CD14-positive monocyte (primary cell): ENCODE measurements at places on chromosomes 7 and 10.

GRCh38 chr10:24552346-24553016 lies 171.2 kb downstream of the ARHGAP21 start:
- no peak for DNase-seq

DNA sequence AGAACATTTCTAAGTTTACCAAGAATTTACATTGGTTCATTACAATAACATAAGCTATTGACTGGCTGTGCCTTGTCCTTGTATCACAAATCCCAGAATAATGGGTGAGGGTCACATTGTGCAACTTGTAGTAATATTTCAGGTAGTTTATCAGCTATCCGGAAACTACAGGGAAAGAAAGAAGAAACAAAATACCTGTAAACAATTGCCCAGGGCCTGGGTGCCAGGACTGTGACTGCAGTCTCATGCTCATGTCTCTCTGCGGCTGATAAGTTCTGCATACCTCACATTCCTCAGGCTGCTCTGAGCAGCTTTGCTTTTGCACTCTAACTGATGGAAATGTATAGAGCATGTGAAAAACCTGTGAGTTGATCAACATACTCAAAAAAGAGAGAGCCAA lies 131.8 kb upstream of the TRIM24 start:
- no peak for DNase-seq

GRCh38 chr10:77516575-77516974 lies 121.0 kb downstream of the KCNMA1 start:
- DNase-seq, result no peak

DNA sequence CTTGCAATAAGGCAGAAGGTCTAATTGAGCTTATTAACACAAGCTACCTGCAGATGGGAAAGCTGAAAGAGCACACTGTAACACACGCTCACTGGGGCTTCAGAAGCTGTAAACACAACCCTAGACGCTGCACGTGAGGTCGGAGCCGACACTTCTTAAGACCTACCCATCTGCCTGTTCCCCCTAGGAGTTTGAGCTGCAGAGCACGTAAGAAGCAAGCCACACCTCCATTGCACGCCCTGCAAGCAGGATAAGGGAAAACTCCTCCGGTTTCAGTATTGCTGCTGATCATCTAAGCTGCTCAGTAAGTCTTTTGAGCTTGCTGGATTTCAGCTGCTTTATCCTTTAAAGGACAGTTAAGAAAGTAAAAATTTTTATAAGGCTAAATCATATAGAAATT lies 244.0 kb upstream of the ZWINT start:
- DNase-seq, result no peak

DNA sequence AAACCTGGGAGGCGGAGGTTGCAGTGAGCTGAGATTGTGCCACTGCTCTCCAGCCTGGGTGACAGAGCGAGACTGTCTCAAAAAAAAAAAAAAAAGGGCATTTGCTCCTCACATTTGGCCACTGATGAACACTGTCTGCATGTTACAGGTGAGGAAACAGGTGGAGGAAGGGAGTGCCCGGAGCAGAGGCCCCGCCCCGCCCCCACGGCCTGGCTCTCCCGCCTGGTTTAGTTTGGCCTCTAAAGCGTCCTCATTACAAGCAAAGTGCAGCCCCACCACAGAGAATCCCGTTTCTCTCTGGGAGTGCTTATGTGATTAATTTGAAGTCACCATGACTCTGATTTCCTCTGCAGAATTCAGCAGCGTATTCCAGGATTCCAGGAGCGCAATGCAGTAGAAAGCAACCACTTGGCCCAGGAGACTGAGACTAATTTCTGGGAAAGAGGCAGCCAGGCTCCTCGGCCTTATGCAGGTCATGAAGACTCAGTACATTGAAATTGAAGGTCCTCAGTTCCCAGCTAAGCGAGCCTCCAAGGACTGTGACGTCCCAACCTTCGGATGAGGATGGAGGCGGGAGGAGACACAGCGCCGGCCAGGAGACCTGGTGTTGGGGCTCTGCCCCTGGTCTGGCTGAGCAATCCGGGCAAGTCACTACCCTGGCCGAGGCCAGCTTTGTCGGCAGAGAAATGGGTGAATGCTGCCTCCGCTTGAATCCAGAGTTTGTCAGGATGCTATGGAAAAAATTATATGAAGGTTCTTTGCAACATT lies 44.7 kb downstream of the RBM17 start:
- DNase-seq, result no peak

DNA sequence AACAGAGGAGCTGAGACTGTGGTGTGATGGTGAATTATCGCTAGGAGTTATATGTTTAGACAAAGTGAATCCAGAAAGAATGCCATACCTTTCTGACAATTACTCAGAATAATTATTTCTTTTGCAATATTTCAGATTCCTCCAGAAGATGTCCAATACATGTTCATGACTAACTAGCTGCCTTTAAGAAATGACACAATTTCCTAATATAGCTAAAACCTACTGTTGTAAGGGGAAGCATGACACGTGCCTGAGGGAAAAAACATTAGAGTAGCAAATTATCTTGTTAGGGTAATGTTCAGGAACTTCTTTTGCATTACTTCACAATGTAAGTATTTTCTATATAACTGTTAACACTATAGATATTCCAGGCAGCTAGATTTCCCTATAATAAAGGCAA lies 150.3 kb downstream of the COL28A1 start:
- no peak for DNase-seq

- DNase-seq, result no peak
Measured at GRCh38 chr10:125209591-125210355, 49.4 kb upstream of the CTBP2 start.

DNA sequence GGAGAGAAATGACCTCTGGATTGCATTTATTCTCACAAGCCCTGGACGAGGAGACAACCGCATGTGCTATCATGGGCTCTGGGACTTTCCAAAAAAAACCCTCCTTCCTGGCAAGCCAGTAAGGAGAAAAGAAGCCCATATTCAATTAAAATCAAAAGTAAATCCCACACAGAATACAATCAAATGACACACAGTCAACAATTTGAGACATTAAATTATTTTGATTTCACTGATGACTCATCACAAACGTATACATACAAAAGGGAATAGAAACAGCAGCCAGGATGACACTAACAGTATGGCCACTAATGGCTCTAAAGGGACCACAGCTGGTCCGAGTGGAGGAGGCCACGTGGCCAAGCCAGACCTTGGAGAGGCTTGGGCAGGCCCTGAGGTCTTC lies 24.9 kb downstream of the LRRC20 start:
- peak; percentile 76 for DNase-seq

GRCh38 chr7:44184873-44185446 lies 4.3 kb downstream of the GCK start:
- DNase-seq, result no peak

DNA sequence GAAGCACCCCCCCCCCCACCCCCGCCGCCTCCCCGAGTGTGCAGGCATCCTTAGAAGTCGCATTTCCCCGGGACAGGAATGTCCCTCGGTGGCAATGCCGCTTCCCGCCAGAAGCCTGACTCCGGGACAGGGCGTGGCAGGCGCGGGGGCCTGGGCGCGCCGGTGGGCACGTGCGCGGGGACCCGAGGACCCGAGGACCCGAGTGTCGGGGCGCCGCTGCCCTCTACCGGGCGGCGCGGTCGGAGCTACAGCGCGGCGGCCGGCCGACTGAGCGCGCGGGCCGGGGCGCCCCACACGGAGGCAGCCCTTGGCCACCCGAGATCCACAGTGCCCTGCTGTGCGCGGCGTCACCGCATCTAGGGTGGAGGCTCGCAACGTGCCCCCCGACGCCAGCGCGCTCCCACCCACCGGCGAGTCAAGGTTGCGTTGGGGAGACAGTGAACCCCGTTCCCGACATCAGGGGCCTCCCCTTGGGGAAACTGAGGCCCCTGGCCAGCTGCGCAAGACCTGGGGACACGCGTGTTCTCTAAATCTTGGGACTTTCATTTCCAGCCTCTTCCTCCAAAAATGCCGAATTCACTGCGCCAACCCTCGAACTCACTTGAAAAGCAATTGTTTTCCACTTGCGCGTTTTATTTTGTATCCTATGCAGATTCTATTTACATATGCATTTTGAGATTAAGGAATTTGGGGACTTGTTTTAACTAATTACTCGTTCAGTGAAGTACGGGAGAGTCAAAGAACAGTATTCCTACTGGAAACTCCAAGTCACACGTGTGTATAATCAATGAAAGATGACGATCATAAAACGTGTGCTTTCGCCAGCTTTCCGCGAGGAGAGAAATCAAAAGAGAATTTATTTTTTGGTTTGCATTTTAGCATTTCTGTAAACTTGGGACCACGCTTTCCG lies 3.1 kb upstream of the CUX1 start:
- DNase-seq, result peak; percentile 81

- no peak for DNase-seq
Measured at GRCh38 chr7:155992538-155992937, 180.3 kb upstream of the SHH start.

- no peak for DNase-seq
Measured at GRCh38 chr7:144628176-144628575, 207.7 kb downstream of the TPK1 start.

GRCh38 chr10:130350996-130351395 lies 214.8 kb downstream of the GLRX3 start:
- DNase-seq, result no peak

- no peak for DNase-seq
Measured at GRCh38 chr7:142539901-142540300, 209.4 kb upstream of the PRSS1 start.
